Globus pallidus (tissue), 1 donor: ENCODE measurements at places on chromosomes 12 and 14.

- DNase-seq: no peak
Measured at GRCh38 chr14:54447231-54447692, 6.1 kb upstream of the CNIH1 start.

GRCh38 chr12:16282978-16283377, 5.5 kb upstream of the SLC15A5 start:
- no peak for DNase-seq

DNA sequence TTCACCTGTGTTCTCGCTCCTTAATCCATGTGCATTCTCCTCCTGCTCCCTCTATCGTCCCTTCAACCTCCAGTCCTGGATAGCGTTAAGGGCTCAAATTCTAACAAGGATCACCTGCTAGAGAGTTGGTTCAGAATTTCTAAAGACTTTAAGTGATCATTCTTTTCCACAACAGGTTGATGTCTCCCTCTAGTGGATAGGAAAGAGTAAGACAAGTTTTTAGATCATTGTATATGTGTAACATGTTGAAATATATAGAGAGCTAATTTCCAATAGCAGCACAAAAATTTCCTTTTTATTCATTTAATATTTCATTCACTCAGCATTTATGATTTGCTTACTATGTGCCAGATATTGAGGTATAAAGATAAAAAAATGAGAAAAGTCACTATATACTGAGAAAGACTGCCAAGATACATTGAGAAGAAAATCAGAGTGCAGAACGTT, 9.3 kb upstream of the ESR2 start:
- peak; percentile 37 for DNase-seq

DNA sequence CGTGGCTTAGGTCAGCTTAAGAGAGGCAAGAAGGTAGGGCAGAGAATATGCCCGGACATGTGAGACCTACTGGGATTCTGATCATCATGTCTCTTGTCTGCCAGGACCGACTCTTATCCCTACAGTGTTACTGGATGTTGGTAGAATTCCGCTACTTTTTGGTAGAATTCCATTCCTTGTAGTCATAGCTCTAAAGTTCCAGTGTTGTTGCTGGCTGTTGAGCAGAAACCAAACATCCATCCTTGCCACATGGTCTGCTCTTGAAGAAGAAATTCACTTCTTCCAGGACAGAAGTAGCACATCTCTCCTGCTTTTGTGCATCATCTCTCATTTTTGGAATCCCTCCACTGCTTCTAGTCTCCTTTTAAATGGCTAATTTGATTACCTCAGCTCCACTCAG, 453.7 kb downstream of the RPL10L start:
- DNase-seq: no peak

GRCh38 chr12:132444957-132445883, 44.7 kb upstream of the FBRSL1 start:
- DNase-seq: no peak

- no peak for DNase-seq
Measured at GRCh38 chr12:77352946-77353345, 287.6 kb upstream of the E2F7 start.

DNA sequence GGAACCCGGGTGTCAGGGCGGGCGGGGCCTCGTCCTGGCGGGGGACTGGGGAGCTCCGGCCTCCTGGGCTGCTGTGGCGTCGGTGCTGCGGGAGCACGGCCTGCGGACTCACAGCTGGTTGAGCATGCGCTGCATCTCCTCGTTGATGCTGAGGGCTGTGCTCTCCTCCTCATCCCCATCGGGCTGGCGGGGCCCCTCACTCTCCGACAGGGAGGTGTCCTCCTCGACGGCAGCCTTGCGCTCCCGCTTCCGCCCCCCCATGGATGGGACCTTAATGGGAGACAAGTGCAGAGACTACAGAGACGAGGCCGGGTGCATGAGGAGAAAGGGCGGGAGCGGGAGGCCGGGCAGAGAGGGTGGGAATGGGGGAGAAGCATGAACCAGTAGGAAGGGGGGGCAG, 7.3 kb downstream of the IFFO1 start:
- DNase-seq: no peak

- no peak for DNase-seq
Measured at GRCh38 chr12:27055966-27056365, 26.4 kb downstream of the C12orf71 start.

GRCh38 chr14:22561661-22562579, 27.1 kb downstream of the DAD1 start:
- DNase-seq: no peak

GRCh38 chr14:97218691-97219430, 421.7 kb downstream of the VRK1 start:
- DNase-seq: peak; percentile 2

- DNase-seq: peak; percentile 74
Measured at GRCh38 chr14:55977392-55978150, 140.6 kb upstream of the PELI2 start.

- no peak for DNase-seq
Measured at GRCh38 chr12:38465020-38465419, 148.4 kb downstream of the ALG10B start.

DNA sequence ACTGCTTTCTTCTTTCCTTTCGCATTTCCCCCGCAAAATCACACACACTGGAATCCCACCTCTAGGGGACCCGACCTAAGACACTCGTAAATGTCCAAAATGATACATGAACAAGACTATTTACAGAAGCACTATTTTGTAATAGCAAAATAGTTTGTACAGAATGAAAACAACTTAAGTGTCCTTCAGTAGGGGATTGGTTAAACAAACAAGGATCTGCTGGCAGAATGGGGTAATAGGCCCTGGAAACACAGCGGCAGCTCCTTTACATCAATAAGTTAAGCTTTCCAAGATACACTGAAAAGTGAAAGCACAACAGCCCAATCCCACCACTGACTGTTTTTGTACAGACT, 48.8 kb downstream of the LTBP2 start:
- no peak for DNase-seq

- DNase-seq: no peak
Measured at GRCh38 chr12:123142921-123143735, 7.8 kb downstream of the PITPNM2 start.

DNA sequence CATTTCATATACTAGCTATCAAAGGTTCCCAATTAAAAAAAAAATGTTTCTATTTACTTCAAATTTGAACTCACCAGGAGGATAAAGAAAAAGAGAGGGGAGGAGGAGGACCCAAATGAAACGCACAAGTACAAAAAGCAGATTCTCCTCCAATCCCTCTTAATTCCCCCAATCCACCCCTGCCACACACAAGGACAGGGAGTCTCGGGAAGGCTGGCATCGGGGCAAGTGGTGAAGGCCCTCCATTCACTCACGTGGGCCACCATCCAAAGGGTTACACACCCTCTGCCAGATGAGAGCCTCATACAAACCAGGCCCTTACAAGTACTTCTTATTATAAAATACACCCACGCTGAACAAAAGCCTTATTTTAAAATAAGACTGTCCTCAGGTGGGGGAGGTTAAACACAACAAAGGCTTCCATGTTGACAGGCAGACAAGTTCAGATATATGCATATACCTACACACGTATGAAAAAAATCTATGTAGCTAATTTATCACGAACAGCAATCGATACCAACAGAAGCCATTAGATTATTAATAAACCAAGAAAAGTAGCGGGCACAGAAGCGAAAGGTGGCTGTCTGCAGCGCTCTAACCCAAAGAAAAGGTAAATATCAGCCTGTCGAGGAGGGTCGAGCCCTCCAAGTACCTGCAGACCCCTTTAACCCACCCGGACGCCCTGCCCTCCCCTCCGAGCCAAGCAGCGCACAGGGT, 1.5 kb downstream of the ATP2B1 start:
- peak; percentile 54 for DNase-seq

DNA sequence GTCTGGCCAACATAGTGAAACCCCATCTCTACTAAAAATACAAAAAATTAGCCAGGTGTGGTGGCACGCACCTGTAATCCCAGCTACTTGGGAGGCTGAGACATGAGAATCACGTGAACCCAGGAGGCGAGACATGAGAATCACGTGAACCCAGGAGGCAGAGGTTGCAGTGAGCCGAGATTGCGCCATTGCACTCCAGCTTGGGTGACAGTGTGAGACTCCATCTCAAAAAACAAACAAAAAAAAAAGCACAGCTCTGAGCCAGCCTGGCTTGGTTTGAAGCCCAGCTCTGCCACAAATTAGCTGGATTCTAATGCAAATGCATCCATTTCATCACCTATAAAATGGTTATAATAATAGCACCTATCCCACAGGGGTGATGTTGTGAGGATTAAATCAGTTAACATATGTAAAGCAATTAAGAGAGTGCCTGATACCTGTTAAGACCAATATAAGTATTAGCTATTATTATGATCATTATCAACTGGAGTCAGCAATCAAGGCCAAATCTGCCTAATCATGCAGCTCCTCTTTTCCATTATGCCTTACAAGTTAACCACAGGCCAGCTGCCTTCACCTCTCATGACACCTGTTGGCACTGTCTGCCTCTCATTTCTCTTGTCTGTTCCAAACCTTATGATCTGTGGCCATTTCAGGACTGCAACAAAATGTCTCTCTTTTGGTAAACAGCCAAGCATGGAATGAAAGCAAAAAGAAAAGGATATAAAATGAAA, 2.1 kb downstream of the GNPTAB start:
- DNase-seq: no peak

GRCh38 chr12:80641936-80642335, 65.5 kb upstream of the MYF6 start:
- no peak for DNase-seq

DNA sequence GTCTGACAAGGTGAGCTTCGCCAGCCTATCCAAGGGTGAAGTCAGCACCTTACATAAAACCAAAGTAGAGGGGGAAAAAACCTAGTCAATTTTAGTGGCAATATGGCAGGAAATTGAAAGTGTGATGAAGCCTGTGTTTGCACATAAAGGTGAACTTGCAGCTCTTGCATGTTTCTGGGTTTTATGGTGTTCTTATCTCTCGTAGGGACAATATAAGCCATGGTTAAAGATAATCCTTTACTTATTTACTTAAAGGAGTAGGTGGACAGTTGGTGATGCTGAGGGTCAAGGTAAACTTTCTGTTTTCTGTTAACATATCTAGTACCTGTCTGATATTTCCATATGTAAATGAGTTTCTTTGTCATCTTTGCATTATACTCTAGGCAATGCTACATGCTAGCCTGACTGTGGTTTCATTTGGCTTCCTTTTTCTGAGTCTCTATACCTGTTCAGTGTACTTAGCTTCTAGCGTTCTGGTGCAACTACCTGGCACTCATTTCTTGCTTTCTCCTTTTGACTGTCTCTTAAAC, 32.8 kb downstream of the CCDC91 start:
- DNase-seq: no peak

GRCh38 chr14:21846227-21846885, 172.7 kb upstream of the OR4E1 start:
- DNase-seq: no peak

DNA sequence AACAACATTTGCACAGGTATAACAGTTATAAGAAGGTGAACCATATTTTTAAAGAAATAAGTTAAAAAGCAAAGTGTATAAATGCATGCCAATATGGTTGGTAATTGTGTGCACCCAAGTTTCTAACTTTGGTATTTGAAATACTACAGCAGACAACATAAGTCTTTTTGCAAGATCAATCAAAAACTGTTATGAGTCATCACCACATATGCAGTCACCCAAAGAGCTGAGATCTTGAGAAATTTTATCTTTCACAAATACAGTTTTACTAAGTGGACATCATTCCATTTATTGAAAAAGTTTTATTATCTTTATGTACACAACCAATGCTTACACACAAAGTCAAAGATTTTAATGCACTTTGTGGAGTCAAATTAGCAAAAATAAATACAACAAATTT, 7.0 kb upstream of the ACSS3 start:
- no peak for DNase-seq

GRCh38 chr12:49092086-49092815, 2.4 kb downstream of the DHH start:
- peak; percentile 59 for DNase-seq

DNA sequence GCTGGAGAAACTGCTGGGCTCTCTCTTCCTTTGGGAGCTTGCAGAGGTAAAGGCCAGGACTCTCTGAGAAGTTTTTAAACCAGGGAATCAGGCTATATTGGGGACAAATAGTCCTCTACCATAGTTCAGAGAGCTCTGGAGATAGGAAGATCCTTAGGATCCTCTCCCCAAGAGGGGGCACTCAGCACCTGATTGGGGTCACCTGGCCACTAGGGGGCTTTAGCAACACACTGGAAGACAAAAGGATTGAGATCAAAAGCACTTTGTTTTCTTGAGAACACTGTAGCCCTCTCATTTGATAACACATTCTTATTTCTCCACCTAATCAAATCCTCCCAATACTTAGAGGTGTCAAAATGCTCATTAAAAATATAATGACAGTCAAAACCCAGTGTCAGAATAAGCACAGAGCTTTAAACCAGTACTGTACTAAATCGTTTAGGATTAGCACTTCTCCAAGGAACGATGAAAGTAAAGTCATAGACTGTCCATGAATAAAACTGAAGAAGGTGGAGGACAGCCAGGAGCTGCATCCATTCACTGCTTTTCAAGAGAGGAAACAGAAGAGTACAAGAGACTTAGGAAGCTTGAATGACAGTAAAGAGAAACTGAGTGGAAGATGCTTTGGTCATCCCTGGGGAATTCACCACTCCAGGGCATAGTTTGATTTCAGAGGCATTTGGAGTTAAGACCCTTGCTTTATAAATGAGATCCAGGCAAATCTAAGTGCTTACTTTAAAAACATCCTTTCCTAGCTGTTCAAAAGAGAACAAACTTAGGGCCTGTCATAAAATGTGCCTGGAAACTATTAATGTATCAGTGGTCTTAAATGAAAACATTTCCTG, 26.5 kb downstream of the BMP4 start:
- no peak for DNase-seq

- no peak for DNase-seq
Measured at GRCh38 chr12:89935850-89936249, 227.2 kb upstream of the ATP2B1 start.

DNA sequence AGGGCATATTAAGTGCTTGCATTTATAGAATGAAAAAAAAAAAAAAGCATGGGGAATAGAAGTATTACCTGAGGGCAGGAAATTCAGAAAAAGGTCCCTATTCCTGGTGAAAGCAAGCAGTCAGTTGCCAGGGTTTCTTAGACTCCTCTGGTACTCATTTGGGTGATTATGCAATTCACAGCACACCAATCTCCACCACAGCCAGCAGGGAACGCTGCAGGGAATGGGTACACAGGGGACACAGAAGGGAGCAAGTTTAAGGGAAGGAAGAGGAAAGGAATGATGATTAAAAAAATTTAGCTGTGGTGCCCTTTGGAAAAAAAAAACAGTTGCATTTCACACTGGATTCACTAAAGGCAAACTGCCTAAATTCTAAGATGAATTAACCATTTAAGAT, 14.2 kb downstream of the BLTP3B start:
- DNase-seq: no peak

GRCh38 chr14:52923902-52924575, 26.8 kb downstream of the FERMT2 start:
- no peak for DNase-seq

GRCh38 chr12:56358836-56359532, 923 bp downstream of the STAT2 start:
- peak; percentile 85 for DNase-seq

DNA sequence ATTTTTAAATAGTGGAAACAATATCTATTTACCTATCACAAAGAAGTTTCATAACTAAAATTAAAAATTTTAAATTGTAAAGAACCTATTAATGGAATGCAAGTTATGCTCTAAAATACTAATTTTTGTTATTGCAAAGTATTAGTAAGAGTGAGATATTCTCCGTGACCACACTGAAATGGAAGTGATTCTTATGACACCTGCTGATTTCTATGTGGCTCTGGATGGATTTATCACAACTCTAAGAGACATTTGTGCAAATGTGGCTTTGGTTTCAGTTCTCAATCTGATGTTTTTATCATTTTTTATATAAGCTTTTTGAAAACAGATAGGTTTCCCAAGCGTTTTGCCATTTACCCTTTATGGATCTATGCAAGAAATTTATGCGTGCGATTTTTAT, 497.8 kb downstream of the NAV3 start:
- DNase-seq: no peak
